ENCODE measurements at places on chromosomes 3 and 15.

- no peak for DNase-seq
These were observed 796.4 kb upstream of the ARPP21 start for GRCh38 chr3:34842706-34843480.

- DNase-seq = peak; percentile 18
These were observed 909.2 kb downstream of the NSUN3 start for GRCh38 chr3:94972066-94972465.

GRCh38 chr15:46344915-46345314 is 710.1 kb downstream of the SQOR start:
- DNase-seq = no peak

GRCh38 chr15:100761290-100761935 is 118.2 kb upstream of the ALDH1A3 start:
- DNase-seq = no peak

GRCh38 chr3:17972959-17973906 is 230.8 kb upstream of the TBC1D5 start:
- DNase-seq = no peak

DNA sequence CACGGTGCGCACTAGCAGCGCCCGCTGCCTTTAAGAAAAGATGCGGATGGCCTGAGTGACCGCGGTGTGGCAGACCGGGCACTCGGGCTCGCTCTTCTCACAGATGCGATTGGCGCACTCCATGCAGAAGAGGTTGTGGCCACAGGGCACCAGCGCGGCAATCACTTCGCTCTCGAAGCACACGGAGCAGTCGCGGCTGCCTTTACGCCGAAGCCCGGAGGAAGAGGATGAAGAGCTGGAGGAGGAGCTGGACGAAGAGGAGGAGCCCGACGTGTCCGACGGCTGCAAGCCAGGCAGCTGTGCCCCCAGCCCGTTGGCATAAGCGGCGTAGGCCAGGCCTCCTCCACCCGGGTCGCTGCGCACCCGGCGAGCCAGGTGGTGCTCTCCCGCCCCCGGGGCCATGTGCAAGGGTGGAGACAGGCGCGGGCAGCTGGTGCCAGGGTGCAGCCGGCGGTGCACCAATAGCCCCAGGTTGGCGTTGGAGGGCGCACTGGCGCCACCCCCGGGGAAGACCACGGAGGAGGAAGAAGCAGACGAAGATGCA is 2.6 kb downstream of the MEX3B start:
- DNase-seq = no peak

- no peak for DNase-seq
These were observed 53.9 kb downstream of the MRPS25 start for GRCh38 chr3:15011174-15011573.

GRCh38 chr15:51450001-51450400 is 108.5 kb downstream of the GLDN start:
- DNase-seq = no peak

DNA sequence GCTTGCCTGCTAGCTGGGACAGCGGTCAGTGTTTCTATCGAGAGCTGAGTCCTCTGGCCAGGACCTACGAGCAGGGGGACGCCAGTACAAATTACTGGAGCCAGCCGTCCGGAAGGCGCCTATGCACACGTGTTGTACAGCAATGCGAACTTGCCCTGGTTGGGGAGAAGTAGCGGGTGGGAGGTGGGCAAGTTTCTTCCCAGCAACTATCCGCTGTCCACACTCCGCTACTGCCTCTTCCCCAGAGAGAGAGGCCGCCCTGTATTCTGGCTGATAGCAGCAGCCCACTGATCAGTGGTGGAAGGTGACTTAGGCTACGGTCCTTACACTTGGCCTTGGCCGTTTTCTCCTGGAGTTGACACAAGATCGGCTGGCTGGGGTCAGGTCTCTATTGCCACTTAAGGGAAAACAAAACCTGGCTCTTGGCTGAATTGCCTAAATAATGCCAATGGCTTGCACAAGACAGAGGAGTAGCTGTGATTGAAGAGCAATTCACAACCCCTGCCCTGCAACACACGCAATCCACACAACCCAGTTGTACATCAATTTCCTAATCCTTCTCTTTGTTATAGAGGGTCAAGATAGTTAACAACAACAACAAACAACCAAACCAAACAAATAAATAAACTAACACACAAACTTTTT is 12.8 kb upstream of the SHC4 start:
- no peak for DNase-seq
